ENCODE measurements at places on chromosomes 3 and 15.

DNA sequence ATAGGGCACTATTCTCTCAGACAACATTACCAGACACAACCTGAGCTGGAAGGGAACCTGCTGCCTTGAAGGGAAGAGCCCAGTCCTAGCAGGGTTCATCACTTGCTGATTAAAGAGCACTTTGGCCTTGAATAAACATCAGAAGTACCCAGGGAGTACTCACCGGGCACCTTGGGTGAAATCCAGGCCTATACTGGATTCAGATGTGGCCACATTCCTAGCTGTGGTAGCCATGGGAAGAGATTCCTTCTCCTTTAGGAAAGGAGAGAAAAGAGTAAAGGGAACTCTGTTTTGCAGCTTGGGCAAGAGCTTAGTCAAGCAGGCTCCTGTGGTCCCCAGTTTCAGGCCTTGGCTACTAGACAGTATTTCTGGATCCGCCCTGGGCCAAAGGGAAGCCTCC lies 195.0 kb downstream of the SPATA16 start:
- DNase-seq, result no peak

- DNase-seq, result no peak
Measured at GRCh38 chr3:23810343-23811184, 4.8 kb downstream of the UBE2E1 start.

- DNase-seq, result no peak
Measured at GRCh38 chr15:66172324-66172980, 81.1 kb downstream of the MEGF11 start.

GRCh38 chr3:15055019-15055557 lies 10.0 kb downstream of the MRPS25 start:
- DNase-seq, result no peak

DNA sequence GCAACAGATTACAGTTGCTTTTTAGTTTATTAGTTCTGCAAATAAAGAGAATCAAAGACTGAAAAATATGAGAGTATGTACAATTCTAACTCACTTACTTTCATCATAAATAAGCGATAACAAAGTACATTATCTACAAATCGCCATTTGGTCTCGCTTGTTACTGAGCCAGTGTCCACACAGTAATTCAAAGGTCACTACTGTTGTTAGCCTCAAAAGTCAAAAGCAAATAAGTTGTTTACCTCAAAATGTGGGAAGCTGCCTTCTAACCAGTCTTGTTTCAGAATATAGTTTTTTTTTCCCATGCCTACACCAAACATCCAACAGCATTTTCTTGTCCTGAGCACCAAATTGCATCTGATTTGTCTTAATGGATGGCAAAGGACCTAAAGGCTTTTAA lies 127.4 kb upstream of the FAM3D start:
- no peak for DNase-seq

DNA sequence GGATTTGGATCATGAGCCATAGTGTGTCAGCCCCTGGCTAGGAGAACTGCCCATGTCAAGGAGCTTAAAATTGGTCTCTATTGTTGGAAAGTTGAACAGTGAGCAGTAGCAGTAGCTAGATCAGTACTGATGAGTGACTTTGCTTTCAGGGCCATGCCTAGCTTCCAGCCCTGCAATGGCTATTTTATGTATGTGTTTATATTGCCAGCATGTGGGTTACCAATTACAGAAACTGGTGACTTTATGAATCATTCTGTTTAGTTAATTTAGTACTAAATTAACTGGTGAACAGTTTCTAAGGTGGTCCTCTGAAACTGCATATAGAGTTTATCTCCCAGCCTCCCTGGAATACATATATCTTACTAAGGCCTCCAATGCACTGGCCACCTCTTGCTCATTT lies 908.1 kb upstream of the ALCAM start:
- DNase-seq, result no peak

Data from HL-60 (cell line).